A172 (cell line): ENCODE measurements at places on chromosomes 1 and 21.

DNA sequence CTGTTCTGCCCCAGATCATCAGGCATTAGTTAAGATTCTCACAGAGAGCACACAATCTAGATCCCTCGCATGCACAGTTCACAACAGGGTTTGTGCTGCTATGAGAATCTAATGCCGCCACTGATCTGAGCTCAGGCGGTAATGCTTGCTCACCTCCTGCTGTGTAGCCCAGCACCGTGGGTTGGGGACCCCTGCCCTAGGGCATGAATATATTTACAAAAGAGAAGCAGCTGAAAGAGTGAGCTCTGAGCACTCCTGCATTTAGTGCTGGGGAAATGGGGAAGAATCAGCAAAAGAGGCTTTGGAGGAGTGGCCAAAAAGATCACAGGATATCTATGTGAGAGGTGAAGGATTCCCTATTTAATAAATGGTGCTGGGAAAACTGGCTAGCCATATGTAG, 5.6 kb downstream of the CFAP57 start:
- no peak for DNase-seq

GRCh38 chr1:227759341-227760300, 24.4 kb downstream of the SNAP47 start:
- peak; percentile 98 for DNase-seq

- peak; percentile 64 for DNase-seq
Observed at GRCh38 chr1:16371725-16372124, 4.7 kb downstream of the SZRD1 start.

DNA sequence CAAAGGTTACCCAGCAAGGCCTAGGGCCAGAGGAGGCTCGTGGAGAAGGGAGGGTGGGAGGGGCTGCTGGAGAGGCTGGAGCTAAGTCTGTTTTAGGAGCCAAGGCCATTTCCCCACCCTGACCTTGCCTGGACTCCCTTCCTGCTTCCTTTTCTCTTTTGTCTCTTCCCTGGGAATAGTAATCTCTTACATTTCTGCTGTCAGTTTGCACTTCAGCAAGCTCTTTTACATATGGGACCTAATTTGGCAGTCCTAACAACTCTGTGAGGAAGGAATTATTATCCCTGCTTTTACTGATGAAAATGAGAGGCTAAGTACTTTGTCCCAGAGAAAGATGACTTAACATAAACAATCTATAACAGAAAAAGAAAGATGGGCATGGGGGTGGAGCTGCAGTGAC, 13.8 kb downstream of the OPTC start:
- no peak for DNase-seq

- no peak for DNase-seq
Observed at GRCh38 chr1:2823921-2824610, 22.6 kb upstream of the TTC34 start.

GRCh38 chr1:3546048-3546384, 65.3 kb downstream of the MEGF6 start:
- no peak for DNase-seq

- no peak for DNase-seq
Observed at GRCh38 chr1:67469431-67469830, 39.2 kb upstream of the SERBP1 start.
